DMS53 (cell line): ENCODE measurements at places on chromosomes 2 and 18.

DNA sequence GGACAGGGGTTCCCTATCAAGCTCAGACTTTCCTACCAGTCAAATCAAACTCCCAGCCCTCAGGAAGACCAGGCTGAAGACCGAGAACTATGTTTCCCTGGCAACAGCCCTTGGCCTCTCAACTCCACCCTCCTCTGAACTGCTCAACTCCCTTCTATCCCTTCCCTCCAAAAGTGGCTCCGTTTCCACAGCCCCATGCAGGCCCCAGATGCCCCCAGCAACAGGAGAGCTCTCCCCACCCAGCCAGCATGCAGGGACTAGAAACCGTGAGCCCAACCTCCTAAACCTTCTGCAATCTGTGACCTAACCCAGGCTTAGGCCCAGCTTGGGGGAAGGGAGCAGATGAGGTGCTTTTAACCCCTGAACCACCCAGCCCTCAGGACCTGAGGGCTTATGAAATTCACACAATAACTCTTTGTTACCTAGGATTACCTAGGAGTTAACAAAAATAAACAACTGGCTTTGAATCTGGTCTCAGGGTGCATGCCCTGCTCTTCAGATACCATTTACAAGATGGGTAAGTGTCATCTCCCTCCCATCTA is 87.2 kb downstream of the BCL11A start:
- no peak for DNase-seq

- DNase-seq: no peak
Measured at GRCh38 chr2:227889336-227889735, 17.9 kb downstream of the DAW1 start.

DNA sequence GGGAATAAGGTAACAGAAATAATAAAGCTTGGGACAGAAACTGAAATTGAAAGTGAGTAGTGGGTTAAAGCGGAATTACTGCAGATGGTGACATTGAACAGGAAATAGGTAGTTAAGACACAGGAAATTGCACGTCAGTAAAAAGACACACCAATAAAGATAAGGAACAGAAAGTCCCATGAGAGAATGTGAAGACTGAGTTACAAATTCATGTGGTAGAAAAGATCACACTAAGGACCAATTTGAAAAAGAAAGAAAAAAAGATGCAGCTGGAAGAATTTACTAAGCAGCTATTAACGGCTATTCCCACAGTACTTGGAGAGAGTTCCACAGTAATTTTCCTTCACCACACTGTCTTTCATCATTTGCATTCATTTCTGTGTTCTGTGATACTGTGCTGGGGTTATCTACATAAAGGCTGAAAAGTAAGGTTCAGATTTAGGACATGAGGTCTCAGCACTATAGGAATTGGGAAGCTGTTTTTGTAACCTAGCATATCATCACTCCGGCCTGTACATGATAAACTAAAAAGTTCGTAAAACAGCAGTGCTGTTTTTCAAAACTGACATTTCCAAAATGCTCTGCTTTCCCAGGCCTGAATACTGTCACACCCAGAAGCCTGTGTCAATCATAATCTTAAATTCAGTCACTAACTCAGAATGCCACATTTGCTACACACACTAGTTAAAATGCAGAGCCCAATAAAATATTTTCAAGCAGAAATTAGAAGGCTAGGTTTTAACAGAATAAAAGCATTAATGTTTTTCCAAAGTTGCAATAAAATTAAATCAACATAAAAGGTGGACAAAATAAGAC is 42.9 kb downstream of the SRBD1 start:
- DNase-seq: no peak

- DNase-seq: no peak
Measured at GRCh38 chr18:44917216-44918141, 236.8 kb downstream of the SETBP1 start.

- no peak for DNase-seq
Measured at GRCh38 chr2:29097569-29097968, 17.6 kb upstream of the CLIP4 start.

DNA sequence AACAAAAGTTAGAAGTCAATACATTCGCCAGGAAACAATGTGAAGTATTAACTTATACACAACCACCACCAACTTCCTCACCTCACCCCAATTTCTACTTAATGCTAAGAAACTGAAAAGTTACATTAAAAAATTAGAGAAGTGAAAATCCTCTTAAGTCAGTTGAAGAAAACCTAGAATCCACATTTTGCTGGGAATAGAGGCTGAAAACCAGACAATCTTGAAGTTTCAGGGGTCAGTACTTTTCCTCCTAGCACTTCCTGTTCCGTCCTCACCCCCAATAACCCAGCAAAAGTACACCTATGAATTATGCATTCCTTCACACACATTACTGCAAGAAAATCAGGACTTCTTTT is 6.3 kb downstream of the YES1 start:
- no peak for DNase-seq

- no peak for DNase-seq
Measured at GRCh38 chr2:210534879-210535278, 21.5 kb upstream of the CPS1 start.

GRCh38 chr2:195471163-195471562 is 185.9 kb upstream of the SLC39A10 start:
- no peak for DNase-seq

- DNase-seq: no peak
Measured at GRCh38 chr18:47427072-47427471, 175.6 kb upstream of the SKOR2 start.

DNA sequence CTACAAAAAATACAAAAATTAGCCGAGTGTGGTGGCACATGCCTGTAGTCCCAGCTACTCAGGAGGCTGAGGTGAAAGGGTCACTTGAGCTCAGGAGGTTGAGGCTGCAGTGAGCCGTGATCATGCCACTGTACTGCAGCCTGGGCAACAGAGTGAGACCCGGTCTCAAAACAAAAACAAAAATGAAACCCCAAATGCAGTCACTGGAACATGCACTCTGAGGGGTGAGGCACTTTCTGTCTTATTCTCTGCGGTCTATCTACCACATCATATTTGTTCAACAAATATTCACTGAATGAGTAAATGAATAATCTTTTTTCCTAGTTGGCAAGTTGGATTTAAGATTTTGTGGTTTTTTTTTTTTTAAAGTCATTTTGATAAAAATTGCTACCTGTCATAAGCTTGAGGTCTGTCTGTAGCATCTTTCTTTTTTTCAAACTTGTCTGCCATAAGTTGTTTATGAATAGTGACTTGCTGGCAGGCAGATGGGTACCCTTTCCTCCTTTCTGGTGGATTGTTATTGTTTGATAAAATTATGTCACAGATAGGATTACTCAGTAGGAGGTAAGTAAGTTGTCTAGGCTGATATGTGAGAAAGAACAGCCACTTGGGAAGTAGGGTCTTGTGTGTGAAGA is 11.8 kb downstream of the CHRNA1 start:
- no peak for DNase-seq

DNA sequence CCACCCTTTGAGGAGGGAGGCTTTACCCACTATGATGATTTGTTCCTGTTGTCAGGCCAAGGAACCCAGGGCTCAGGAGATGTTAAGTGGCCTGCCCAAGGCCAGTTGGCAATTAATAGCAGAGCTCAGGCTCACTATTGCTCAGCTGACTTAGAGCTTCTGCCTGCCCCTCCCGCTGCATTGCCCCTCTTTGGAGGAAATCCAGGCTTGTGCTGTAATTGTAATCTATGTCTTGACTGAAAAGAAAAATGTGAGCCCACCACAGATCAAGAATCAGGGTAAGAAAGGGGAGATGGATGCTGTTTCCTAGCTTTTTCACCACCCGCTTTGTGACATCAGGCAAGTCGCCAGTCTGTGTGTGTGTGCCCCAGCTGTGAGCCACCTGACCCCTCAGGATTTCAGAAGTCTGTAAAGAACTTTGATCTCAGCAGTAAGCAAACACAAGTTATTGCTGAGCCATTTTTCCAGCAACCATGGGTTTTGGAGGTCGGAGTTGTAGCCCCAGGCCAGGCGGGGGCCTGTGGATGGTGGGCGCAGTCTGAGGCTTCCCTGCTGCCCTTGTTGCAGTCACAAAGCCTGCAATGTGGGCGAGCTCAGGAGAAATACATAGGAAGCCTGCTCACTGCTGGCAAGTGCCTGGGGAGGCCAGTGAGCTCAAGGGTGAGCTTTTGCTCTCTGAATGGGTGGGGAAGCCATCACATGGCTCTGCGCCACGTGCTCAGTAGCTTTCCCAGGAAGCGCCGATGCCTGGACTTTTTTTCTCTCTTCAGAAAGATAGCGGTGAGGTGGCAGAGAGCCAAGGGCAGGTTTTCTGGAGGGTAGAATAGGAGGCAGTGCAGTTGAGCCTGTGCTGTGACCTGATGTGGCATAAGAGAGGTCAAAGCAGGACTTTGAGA is 6.1 kb downstream of the CABLES1 start:
- peak; percentile 17 for DNase-seq

DNA sequence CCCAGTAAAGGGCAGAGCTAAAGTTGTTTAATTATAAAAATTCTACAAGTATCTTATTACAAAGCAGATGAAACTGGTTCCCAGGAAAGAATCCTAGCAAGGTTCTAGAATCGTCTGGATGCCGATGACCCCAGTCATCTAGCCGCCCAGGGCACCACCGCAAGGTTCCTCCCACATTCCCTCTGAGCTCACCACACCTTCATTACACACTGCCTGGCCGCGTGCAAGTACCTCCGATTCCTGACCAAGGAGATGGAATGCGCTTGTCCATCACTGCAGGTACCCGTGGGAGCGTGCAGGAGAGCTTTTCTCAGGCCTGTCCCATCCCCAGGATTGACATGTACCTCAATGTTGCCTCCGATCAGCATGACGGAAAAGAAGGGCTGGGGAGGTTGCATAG is 158.5 kb downstream of the LAMA1 start:
- no peak for DNase-seq

GRCh38 chr2:178450524-178450773 is 526 bp downstream of the PRKRA start:
- peak; percentile 98 for DNase-seq

DNA sequence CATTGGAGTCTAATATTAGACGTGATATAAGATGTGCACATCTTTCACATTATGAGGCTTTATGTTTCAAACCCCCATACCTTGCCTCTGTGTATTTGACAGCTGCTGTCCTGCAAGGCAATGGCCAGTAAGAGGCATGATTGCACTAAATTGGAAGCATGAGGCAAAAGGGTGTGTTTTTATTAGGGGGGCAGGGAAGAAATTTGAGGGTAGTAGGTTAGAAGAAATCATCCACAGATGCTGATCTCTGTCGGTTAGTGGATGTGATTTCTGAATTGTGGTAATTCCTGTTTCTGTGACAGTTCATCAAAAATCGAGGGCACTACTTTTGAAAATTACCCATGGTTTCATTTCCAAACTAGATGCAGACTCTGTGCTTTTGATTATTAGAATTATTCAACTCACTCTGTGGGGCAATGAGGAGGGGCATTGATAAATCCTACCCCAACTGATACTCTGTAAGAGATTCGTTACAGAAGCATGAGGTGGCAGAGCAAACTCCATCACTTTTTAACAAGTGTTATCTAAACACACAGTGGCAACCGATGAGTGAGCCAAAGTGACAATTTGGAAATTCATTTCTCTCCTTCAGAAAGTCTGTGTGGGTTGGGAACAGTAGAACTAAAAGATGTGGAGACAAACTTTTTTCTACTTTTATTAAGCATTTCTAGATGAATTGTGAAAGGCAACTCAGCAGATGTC is 453.0 kb downstream of the ARHGAP15 start:
- peak; percentile 2 for DNase-seq

GRCh38 chr2:173997269-173997668 is 32.1 kb upstream of the SP3 start:
- DNase-seq: no peak

DNA sequence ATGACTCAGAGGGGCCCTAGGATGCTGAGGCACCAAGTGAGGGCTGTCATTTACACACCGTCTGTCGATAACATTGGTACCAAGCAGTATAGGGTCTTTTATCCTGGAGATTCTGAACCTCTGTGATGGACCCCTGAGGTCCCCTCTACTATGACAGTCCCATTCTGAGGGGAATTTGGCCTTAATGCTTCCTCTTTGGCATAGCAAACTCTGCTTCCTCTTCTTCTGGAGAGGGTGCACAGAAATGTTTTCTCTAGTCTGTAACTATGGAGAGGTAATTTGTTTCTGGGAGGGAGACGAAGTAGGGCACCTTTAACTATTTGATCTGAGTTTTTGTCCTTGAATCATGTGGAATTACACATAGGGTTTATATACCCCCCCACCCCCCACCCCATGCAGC is 44.8 kb downstream of the INPP4A start:
- no peak for DNase-seq

GRCh38 chr2:152396763-152397162 is 61.8 kb downstream of the FMNL2 start:
- DNase-seq: no peak

- no peak for DNase-seq
Measured at GRCh38 chr2:141021611-141022010, 1109.2 kb downstream of the LRP1B start.

- DNase-seq: peak; percentile 15
Measured at GRCh38 chr2:207662203-207662602, 37.0 kb upstream of the METTL21A start.

DNA sequence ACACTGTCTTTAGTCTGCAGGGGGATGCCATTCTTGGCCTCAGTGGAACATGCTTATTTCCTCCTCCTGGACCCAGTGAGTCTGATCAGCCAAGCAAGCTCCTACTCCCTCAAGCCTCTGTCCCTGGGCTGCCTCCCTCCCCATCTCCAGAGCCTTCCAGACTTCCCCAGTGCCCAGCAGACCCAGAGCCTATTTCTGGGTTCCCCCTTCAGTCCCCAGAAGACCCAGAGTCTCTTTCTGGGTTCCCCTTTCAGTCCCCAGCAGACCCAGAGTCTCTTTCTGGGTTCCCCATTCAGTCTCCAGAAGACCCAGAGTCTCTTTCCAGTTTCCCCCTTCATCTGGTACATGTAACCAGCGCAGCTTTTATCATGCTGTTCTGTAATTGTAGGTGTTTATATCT is 17.0 kb upstream of the PKDCC start:
- DNase-seq: no peak

GRCh38 chr2:69032336-69032735 is 19.4 kb downstream of the ANTXR1 start:
- no peak for DNase-seq

GRCh38 chr2:105104208-105104731 is 66.4 kb downstream of the MRPS9 start:
- DNase-seq: no peak

GRCh38 chr2:78486565-78486964 is 538.9 kb upstream of the REG3G start:
- DNase-seq: no peak

DNA sequence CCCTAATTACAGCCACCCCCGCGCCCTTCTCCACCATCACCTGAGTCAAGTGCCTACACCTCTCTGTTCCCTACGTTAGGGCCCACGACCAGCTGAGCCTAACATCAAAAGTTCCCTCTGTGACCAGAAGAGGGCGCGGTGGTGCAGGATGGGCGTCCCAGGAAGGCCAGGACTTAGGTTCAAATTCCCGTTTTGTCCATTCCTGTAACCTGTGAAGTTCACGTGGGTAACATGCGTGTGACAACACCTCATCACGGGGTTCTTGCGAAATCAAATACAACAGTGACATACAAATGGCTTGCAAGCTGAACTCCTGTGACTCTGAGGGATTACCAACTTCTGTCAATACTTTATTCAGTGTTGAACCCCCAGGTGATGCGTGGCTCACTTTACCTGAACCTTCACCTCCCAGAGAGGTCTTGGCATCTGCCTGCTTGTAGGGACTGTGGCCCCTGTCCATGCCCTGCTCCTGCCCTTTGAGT is 207.9 kb downstream of the ARL4C start:
- peak; percentile 83 for DNase-seq
